Epithelial cell of alveolus of lung (primary cell): ENCODE measurements at places on chromosomes 11 and 22. TPM values are rescaled to one million over a fixed set of nuclear protein-coding genes. Genes with fewer than 3 reads are reported as not detected.

SPDYC gene
- total RNA-seq: not detected in 2 replicates

ZP1 gene
- 1.6 and 3.1 TPM in 2 replicates for total RNA-seq

TMEM138 gene
- 19.6 and 27.9 TPM in 2 replicates for total RNA-seq

IL18 gene
- 0.56 and 4.1 TPM in 2 replicates for total RNA-seq

COPB1 gene
- 164 and 211 TPM in 2 replicates for total RNA-seq

JAML gene
- not detected in 2 replicates for total RNA-seq

OR8G5 gene
- total RNA-seq: not detected in 2 replicates

ST14 gene
- total RNA-seq: 0.32 and 5.8 TPM in 2 replicates

SMIM35 gene
- not detected in 2 replicates for total RNA-seq

BTG4 gene
- 0.13 TPM in 1 of 2 replicates, not detected in the other for total RNA-seq

TRIM49 gene
- not detected in 2 replicates for total RNA-seq

PARVA gene
- 32.3 and 45.4 TPM in 2 replicates for total RNA-seq

PKP3 gene
- 1.7 and 5.2 TPM in 2 replicates for total RNA-seq

PHETA2 gene
- 18.2 and 22.9 TPM in 2 replicates for total RNA-seq

MN1 gene
- 4.0 and 5.8 TPM in 2 replicates for total RNA-seq

SHANK3 gene
- total RNA-seq: 1.2 and 4.2 TPM in 2 replicates

BIK gene
- total RNA-seq: 0.39 TPM in 1 of 2 replicates, not detected in the other

SCGB2A2 gene
- not detected in 2 replicates for total RNA-seq

GRM5 gene
- total RNA-seq: 0.08 TPM in 1 of 2 replicates, not detected in the other

LRRC32 gene
- total RNA-seq: 2.3 and 27.7 TPM in 2 replicates

SMDT1 gene
- 3.2 and 8.3 TPM in 2 replicates for total RNA-seq

GGTLC2 gene
- total RNA-seq: not detected in 2 replicates

DERL3 gene
- 6.9 TPM in 1 of 2 replicates, not detected in the other for total RNA-seq

ANO1 gene
- 1.8 TPM in 1 of 2 replicates, not detected in the other for total RNA-seq

FOLR1 gene
- not detected in 2 replicates for total RNA-seq

MMP3 gene
- 0.40 and 1.2 TPM in 2 replicates for total RNA-seq

PTPRCAP gene
- 1.9 TPM in 1 of 2 replicates, not detected in the other for total RNA-seq

FGF3 gene
- total RNA-seq: not detected in 2 replicates

KCNK4 gene
- not detected in 2 replicates for total RNA-seq

ELMOD1 gene
- total RNA-seq: 1.6 TPM in 1 of 2 replicates, not detected in the other

KCNE3 gene
- 0.52 and 6.3 TPM in 2 replicates for total RNA-seq

VPREB1 gene
- total RNA-seq: not detected in 2 replicates

KCNC1 gene
- 0.08 TPM in 1 of 2 replicates, not detected in the other for total RNA-seq

ALDH3B1 gene
- 16.7 and 47.0 TPM in 2 replicates for total RNA-seq

DCDC1 gene
- total RNA-seq: 0.08 TPM in 1 of 2 replicates, not detected in the other

VSTM5 gene
- 0.13 TPM in 1 of 2 replicates, not detected in the other for total RNA-seq

WNT11 gene
- 0.91 TPM in 1 of 2 replicates, not detected in the other for total RNA-seq

CRYBA4 gene
- total RNA-seq: not detected in 2 replicates

OR51B5 gene
- not detected in 2 replicates for total RNA-seq

HEPN1 gene
- total RNA-seq: not detected in 2 replicates

SPON1 gene
- total RNA-seq: 0.65 and 14.4 TPM in 2 replicates

CSNK2A3 gene
- total RNA-seq: 1.4 and 2.2 TPM in 2 replicates

KDM4E gene
- total RNA-seq: not detected in 2 replicates

RAB39A gene
- total RNA-seq: not detected in 2 replicates

ANKK1 gene
- total RNA-seq: not detected in 2 replicates

PHLDA2 gene
- total RNA-seq: 3.7 and 97.5 TPM in 2 replicates

CASP5 gene
- total RNA-seq: not detected in 2 replicates

MCM5 gene
- total RNA-seq: 29.9 and 67.6 TPM in 2 replicates

OR5B2 gene
- total RNA-seq: not detected in 2 replicates

PTPN5 gene
- not detected in 2 replicates for total RNA-seq
